NCI-H2081 (cell line): ENCODE measurements at places on chromosomes 4 and X.
A peak's percentile ranks its signal among the peaks of the same experiment; 100 is the strongest.

- DNase-seq: no peak
Observed at GRCh38 chr4:40750461-40751258, 905 bp downstream of the NSUN7 start.

- peak; percentile 41 for DNase-seq
Observed at GRCh38 chr4:153466949-153467896, 1.1 kb downstream of the TMEM131L start.

GRCh38 chr4:109703664-109704361 lies 568 bp upstream of the CASP6 start:
- no peak for DNase-seq

DNA sequence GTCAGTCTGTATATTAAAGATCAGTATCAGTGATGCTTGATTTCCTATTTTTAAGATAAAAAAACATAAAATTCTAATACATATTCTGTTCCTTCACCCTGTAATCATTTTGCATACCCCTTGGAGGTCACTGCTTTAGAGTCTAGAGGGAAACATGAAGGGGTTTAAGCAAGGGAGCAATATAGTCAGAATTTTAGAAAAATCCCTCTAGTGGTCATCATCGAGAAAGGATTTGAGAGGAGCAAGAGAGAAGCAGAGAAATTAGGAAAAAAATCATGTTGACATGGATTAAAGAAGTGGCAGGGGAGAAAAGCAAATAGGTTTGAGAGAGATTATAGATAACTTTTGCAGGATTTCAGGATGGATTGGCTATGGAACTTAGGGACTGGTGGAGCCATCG lies 11.1 kb downstream of the APEX2 start:
- no peak for DNase-seq

DNA sequence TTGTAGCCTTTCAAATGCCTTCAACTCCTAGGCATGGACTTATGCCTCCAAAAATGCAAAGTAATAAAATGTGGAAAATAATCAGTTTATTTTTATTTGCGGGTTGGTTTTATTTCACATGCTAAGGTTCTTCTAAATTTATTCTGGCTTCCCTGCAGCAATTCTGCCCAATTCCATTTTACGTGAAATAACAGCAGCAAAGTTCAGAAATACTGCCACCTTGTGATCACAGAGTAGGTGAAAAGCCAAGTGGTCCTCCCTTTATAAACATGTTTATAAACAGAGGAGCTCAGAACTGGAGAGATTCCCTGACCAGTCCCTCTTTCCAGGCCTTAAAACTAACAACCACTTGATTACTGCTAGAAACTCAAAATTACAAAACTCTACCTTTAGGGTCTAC lies 14.7 kb upstream of the DCHS2 start:
- DNase-seq: peak; percentile 27

DNA sequence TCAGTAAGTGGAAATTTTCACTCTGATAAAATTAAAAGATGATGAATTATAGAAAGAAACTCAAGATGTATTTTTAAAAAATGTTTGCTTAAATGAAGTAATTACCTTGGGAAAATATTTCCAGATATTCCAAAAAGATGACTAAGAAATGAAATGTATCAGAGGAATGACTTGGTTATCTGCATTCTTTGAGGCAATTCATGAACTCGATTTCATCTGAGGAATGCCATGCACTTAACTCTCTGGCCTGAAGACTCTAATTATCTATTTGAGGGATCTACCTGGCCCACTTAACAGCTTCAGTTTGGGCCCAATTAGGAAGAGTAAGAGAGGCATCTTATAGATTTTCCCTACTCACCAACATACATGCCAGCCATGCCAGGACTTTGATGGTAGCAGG lies 182.3 kb downstream of the INPP4B start:
- DNase-seq: no peak

- DNase-seq: no peak
Observed at GRCh38 chr4:86778175-86778574, 71.0 kb downstream of the SLC10A6 start.

GRCh38 chrX:10387011-10387410 lies 230.2 kb downstream of the CLCN4 start:
- no peak for DNase-seq

DNA sequence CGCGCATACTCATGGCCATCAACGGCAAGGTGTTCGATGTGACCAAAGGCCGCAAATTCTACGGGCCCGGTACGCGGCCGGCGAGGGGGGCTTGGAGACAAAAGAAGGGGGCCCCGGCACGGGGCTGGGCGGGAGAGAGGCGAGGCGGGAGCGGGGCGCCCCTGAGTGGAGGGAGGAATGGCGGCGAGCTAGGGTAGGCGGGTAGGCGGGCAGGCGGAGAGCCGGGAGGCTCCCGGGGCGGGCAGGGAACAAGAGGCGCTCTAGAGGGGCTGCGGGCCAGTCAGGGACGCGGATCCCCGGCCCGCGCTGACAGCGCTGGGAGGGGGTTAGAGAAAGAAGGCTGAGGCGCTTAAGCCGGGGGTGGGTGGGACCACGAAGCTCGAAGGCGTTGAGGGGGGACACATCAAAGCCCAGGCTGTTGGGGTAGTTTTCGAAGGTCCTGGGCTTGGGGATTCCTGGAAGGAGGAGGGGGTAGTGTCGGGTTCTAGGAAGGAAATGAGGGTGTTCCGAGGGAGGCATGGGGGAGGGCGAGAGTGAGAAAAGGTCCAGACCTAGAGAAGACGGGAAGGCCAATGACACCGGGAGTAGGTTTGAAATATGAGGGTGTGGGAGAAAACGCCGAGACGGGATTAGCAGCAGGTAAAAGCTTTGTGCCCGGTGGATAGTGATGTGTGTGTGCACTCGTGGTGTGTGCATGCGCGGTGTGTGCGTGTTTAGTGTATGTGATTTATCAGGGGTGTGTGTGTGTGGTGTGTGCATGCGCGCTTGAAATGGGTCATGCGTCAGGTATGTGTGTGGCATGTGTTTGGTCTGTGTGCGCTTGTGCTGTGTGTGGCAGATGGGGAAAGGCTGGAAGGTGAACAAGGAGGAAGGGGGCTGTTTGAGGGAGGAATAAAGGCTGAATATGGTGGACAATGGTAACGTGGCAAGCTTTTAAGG lies 807 bp downstream of the PGRMC1 start:
- DNase-seq: peak; percentile 60

DNA sequence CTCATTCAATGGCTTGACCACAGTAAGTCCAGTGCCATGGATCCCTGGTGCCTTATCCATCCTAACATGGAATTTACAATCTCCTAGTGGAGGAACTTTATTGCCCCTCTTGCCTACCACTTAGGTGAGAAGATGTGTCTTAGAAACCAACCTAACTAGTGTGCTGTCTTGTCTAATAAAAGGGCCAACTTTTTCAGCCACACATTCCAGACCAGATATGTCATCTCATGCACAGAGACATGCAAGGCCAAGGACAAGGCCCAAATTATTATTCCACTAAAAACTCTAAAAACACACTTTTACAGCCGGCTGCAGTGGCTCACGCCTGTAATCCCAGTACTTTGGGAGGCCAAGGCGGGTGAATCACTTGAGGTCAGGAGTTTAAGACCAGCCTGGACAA lies 10.6 kb upstream of the PRDX4 start:
- no peak for DNase-seq

GRCh38 chr4:6012200-6012599 lies 6.0 kb downstream of the C4orf50 start:
- no peak for DNase-seq

GRCh38 chrX:155127465-155127864 lies 56.2 kb downstream of the BRCC3 start:
- no peak for DNase-seq

- DNase-seq: peak; percentile 12
Observed at GRCh38 chr4:89254847-89255246, 52.8 kb downstream of the GPRIN3 start.

DNA sequence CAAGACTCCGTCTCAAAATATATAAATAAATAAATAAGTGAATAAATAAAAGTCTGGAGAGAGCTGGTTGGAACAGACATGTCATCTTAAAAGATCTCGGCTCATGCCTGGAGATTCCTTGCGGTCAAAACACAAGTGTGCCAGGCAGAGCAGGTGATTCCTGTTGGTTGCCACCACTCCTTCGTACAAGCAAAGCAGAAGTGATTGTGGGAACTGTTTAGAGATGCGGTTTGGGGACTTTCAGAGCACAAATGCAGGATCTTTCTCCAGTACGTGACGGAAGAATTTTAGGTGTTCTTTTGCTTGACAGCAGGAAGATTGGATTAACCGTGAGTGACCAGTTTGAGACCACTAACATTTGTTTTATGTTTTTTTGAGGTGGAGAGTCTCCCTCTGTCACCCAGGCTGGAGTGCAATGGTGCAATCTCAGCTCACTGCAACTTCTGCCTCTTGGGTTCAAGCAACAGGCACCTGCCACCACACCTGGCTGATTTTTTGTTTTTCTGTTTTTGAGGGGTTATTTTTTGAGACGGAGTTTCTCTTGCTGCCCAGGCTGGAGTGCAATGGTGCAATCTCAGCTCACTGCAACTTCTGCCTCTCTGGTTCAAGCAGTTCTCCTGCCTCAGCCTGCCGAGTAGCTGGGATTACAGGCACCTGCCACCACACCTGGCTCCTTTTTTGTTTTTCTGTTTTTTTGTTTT lies 2.8 kb upstream of the CRLF2 start:
- no peak for DNase-seq

DNA sequence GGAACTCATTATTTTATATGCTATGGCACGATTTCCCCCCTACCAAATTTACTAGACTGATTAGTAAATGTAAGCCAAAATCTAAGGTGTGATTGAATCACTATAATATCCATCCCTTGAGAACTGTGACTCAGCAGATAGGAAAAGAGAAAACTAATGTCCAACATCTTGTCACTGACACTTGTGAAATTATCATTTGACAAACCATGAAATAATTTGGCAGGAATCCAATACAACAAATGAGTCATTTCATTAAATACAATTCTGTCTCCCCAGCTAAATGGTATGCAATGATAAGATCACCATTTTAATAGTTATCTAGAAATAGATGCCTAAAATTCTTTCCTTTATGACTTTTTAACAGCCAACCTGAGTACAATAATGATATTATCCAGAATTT lies 462.3 kb downstream of the DMD start:
- DNase-seq: no peak

GRCh38 chr4:38566806-38567398 lies 97.1 kb upstream of the KLF3 start:
- DNase-seq: no peak

DNA sequence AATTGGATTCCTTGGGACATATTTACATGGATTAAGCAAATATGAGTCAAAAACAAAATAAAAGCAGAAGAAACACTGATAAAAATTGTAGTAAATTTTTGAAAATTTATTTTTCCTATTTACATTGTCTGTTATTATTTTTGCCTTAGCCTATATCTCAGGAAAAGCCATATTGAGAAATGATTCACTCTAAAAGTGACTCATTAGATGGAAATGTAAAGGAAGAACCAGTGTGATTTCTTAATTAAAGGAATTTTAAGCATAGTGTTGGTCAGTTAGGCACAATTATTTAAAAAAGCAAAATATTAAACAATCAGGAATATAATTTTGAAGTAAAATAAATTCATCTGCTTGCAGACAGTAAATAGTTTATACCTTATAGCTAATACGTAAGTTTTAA lies 167.4 kb upstream of the NAP1L5 start:
- no peak for DNase-seq

DNA sequence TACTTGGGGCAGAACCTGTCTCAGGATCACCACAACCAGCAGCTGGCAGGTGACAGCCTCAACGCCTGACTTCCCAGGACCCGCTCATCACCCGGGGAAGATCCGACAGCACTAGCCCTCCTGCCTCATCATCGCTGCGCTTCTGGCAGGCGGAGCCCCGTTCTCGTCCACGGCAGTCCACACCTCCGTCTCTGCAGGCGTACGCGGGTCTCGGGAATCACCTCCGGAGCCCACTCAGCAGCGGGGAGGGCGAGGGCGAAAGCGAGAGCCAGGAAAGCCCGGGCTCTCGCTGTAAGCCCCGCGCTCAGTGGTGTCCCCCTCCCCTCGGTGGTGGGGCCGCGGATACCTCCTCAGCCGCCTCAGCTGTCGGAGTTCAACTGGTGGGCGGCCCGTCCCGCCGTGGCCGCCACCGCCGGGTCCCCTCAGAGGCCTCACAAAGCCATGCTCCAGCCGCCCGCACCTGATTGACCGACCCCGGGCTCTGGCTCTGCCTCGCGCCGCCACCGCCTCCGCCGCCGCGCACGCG lies 518 bp upstream of the CNKSR2 start:
- peak; percentile 49 for DNase-seq

GRCh38 chrX:34546366-34546765 lies 110.7 kb downstream of the TMEM47 start:
- DNase-seq: no peak

GRCh38 chr4:55530691-55531090 lies 16.0 kb downstream of the CLOCK start:
- no peak for DNase-seq

- DNase-seq: no peak
Observed at GRCh38 chr4:98692411-98692810, 34.0 kb upstream of the TSPAN5 start.

GRCh38 chrX:100649550-100650356 lies 5.8 kb downstream of the SRPX2 start:
- DNase-seq: no peak

DNA sequence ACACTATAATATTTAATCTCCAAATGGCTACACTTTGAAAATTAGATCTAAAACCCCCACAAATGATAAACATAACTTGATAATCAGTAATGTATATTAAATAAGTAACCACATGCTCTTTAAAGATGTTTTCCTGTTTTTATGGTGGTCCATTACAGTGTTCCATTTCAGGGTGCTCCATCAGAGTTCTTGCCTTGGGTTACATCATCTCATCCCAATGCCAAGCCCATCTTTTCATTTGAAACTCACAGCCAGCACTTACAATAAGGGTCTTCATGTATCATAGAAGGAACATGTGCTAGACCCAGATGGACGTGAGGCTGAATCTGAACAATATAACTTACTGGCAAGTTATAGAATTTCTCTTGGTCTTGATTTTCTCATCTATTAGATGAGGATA lies 10.5 kb upstream of the PAQR3 start:
- DNase-seq: no peak

- DNase-seq: no peak
Observed at GRCh38 chr4:14336656-14337055, 665.6 kb upstream of the CPEB2 start.

DNA sequence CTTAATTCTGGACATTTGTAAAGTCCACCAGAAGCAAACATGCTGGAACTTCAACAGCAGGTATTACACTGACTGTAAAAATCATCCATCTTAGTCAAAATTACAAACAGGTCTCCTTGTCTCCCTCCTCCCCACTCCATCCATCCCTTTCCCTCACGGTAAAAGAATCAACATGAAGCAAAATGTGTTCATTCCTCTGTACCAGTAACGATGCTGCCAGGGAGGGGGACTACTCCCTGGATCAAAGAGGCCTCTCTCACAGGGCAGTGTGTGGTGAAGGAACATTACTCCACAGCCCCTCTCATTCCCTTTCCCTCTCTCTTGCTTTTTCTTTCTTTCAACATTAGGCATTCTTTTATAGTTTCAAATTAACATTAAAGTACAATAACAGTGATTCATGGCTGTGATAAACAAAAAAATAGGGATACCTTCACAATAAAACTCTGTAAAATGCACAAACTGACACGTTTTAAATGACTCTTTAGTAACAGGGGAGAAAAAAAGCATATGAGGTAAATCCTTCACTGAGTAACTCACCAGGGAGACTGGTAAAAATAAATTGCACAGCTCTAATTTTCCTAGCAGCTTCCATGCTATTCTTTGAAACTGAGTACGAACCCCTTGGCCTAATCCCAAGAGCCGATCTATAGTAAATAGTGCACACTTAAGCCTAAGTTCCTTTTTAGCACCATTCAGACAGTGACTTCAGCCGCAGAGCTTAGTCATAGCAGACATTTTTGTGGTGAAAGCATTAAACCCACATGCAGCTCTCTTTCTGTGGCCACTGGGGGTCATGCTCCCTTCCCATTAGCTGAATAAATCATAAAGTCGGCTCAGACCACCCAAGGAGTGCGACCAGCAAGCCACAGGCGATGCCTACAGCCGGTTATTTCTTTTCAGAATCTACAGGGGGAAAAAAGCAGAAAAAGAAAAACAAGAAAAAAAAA lies 215.6 kb upstream of the GYPA start:
- no peak for DNase-seq
